Occipital lobe (tissue), 3 donors: ENCODE measurements at places on chromosomes 2 and 18.

GRCh38 chr2:31992025-31992579 lies 18.7 kb downstream of the MEMO1 start:
- no peak for DNase-seq

- DNase-seq: no peak
These were observed 317.4 kb downstream of the NBAS start for GRCh38 chr2:15243762-15244161.

- no peak for DNase-seq
These were observed 29.3 kb downstream of the FAM124B start for GRCh38 chr2:224372641-224373040.

DNA sequence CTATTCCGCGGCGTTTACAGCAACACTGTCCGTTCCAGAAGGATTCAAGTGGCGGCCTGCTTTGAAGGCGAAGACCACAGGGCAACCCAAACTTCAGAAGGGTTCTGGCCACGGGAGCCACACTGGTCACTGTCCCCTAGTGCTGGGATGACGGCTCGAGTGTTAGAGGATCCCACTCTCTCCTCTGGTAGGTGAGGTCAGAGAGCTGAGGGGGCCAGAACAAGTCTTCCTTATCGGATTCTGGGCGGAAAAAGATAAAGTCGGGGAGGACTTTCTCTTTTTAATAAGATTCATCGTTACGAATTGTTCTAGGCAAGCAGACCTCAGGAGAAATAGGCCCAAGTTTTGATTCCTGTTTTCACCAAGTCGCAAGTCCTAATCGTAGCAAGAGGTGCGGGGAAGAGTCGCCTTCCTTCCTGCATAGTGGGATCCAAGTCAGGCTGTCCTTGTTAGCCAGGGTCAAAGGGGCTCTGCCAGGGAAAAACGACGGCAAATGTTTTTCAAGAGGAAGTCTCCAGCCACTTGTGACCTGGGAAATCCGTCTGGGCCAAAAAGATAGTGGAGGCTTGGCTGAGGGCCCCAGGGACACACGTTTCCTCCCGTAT lies 864 bp upstream of the MYL12A start:
- peak; percentile 32 for DNase-seq

- no peak for DNase-seq
These were observed 60.1 kb upstream of the RBBP8 start for GRCh38 chr18:22872900-22873537.

DNA sequence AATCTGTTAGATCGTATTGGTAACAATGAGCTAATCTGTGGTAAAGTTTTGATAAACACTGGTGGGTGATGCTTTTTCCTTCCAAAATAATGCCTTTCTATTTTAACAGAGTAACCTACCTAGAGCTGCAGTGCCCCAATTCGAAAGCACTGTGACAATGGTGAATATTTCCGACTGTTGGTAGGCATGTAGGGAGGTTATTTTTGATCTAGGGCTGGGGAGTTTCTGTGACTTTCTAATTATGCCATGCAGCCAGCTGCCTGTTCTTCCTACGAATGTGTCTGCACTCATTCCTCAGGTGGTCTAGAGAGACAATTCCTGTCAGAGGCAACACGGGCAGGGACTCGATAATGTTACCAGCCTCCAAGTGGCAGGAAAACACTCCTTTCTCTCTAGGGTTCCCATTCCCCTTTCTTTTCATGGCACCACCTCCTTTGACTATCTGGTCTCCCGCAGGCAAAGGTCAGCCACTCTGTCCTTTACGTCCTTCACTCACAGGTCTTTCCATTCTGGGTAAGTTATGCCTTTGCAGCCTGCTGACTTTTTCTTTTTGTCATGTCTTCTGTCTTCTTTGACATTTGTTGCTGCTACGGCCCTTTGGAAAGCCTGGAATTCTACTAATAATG lies 167.2 kb upstream of the MGAT5 start:
- DNase-seq: no peak

DNA sequence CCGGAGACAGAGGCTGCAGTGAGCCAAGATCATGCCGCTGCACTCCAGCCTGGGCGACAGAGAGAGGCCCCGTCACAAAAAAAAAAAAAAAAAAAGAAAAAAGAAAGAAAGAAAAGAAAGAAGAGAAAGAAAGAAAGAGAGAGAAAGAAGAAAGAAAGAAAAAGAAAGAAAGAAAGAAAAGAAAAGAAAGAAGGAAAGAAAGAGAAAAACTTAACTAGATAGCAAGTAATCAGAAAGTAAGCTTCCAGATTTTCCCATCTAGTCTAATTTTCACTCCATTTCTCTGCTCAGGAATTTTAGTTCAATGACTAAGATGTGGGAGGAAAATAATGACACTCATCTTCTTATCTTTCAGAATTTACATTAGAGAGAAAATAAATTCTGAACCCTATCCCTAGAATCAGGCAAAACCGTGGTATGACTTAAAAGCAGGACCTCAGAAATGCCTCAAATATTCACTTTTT lies 2.4 kb downstream of the GFPT1 start:
- DNase-seq: no peak

DNA sequence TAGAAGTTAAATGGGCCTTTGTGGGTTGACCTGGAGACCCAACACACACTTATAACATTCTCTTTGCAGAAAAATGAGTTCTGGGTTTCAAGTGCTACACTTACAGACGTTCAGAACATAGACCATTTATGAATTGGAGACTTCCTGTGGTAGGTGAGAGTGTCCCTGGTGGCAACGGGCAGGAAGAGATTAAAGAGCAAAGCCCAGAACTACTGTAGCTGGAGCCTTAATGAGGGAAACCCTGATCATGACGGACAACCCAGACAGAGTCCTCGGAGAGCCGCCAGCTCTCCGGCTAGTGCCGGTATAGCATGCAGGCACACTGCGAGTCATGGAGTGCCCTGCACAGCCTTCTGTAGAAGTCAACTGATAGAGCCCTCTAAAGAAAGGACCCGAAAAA lies 44.5 kb upstream of the RMDN2 start:
- no peak for DNase-seq

DNA sequence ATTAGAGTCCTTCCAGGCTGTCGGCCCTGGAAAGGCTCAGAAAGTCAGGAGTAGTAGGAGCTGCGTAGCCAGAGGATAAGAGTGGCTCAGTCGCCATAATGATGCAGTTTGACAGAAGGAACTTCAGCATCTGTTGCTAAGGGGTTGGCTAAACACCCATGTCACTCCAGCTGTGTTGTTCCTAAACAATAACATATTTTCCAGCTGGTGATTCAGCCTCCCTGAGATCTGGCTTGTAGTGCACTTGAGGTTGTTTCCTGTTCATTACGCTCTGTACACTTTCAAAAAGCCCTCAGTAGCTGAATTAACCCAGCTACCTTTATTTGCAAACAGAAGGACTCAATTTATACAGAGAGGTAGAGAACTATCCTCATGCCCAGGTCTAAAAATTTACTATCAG lies 39.7 kb upstream of the EPAS1 start:
- no peak for DNase-seq

- no peak for DNase-seq
These were observed 149.0 kb downstream of the IKZF2 start for GRCh38 chr2:213002383-213002782.

- no peak for DNase-seq
These were observed 229.2 kb upstream of the TFPI start for GRCh38 chr2:187783446-187783845.

GRCh38 chr2:241009601-241010530 lies 11.4 kb downstream of the SNED1 start:
- DNase-seq: no peak
